ENCODE measurements at places on chromosomes 4 and X.

DNA sequence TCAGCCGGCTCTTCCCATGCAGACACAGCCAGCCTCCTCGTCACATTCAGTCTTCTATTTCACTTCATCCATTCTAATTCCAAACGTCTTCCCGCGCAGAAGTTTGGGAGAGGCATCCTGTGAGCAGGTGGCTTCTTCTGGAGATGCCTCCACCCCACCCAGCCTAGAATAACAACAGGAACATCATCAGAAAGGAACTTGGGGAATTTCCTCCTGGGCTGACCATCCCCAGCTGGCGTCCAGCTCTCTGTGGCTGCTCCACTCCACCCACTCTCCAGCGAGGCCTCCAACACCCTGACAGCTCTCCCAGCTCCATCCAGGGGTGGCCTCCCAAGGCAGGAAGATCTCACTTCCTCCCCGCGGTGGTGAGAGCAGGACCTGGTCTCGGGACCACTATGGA lies 5.5 kb upstream of the C4orf50 start:
- DNase-seq = no peak

DNA sequence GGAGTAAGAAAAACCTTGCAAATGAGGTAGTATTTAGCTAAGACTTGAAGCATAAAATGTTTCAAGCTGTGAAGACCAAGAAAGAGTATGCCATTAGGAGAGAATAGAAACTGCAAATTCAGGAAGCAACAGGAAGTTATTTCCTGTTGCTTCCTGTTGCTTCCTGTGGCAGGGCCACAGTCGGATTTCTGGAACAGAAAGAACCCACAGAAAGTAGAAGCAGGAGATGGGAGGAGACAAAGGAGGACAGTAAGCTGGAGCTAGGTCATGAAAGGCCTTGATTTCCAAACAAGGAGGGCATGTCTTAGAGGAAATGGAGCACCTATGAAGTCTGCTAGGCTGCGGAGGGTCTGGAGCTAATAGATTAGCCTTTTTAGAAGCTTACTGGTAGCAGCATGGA lies 17.2 kb downstream of the ASB11 start:
- DNase-seq = no peak

DNA sequence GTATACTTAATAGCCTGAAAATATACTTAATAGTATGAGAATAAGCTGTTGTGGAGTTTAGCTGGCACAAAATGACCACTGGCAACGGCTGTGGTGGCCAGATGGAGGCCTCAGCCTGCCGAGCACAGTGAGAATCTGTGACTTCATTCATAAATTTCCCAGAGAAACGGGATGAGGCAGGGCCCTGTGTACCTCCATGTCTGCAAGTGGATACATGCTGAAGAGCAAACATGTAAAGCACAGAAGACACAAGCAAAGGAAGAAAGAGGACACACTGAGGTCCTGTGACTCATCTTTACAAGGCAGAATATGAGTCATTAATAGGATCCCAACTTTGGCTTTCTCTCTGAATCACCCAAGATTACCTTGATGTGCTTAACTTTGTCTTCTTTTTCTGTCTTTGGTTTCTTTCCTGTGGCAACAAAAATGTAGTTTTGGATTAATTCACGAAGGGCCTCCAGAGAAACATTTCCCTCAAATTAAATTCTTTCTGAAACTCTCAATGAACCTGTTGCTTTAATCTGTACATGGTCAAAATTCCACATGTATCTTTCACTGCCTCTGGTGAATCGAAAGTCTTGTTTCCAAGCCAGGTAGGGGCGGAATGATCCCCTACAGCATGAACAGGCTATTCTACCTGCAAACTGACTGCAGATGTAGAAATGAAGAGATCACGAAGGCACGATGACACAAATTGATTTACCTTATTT lies 56.4 kb downstream of the IRF2 start:
- peak; percentile 27 for DNase-seq

- DNase-seq = no peak
These were observed 313.2 kb upstream of the DKK2 start for GRCh38 chr4:107349266-107349665.

GRCh38 chr4:127518046-127518445 lies 114.7 kb upstream of the INTU start:
- no peak for DNase-seq

GRCh38 chr4:1793496-1793840 lies 375 bp downstream of the FGFR3 start:
- no peak for DNase-seq

DNA sequence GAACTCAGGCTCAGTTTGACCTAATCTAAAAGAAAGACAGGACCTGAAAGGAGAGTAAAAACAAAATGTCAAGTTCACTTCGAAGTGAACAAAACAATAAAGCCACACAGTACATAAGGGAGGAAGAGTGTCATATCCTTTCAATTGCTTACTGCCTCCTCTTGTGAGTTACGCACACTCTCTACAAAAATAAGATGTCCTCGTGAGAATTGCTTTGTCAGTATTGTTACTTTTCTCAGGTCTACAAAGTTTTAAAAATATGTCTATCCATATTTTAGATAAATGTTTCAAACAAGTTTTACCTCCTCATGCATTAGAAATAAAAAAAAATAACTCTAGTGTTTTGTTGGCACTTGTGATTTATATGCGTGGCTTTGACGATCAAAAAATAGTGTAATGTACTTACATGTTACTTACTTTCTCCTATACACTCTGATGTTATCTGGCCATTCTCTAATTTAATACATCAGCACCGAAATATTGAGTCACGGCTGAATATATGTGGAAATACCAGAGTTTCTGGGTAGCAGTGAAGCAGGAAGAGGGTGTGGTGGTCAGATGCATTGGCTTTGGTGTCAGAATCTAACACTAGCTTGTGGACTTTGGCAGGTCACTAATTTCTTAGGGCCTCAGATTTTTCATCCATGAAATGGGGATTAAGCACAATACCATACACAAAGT lies 8.1 kb upstream of the MRPL1 start:
- no peak for DNase-seq

DNA sequence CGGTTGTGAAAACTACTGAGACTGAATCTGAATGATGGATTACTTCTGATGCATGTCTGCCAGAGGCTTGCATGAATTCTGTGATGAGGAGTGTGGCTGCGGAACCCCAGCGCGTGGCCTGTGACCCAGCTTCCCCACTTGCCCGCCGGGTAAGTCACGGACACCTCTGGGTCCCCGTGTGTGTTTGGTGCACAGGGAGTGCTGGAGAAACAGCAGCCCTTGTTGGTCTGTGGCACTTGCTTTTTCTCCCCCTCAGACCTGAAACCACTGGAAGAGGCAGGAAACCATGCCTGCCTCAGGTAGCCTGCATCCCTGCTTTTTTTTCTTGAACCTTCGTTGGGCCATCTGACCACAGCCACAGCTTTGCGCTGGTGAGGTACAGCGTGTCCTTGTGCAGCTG lies 51.9 kb upstream of the TADA2B start:
- DNase-seq = peak; percentile 47

- DNase-seq = no peak
These were observed 109.7 kb upstream of the PNPLA4 start for GRCh38 chrX:8036914-8037313.

DNA sequence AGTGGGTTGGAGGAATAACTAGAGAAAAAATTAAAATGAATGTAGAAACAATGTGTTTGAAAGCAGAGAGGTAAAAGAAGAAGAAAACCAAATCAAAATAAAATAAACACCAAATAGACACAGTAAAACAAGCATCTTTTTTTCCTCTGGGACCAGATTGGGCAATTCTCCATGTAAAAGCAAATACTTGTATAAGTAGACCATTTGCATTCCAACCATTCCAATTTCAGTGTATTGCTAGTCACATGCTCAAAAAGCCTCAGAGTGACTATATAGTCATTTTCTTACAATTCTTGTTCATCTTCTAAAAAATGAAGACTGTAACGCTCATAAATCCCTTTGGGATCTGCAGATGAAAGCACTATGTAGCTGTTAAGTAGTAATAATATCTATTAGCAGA lies 969.5 kb downstream of the PCDH18 start:
- DNase-seq = no peak

- no peak for DNase-seq
These were observed 159.7 kb upstream of the ATP6AP2 start for GRCh38 chrX:40420899-40421729.

DNA sequence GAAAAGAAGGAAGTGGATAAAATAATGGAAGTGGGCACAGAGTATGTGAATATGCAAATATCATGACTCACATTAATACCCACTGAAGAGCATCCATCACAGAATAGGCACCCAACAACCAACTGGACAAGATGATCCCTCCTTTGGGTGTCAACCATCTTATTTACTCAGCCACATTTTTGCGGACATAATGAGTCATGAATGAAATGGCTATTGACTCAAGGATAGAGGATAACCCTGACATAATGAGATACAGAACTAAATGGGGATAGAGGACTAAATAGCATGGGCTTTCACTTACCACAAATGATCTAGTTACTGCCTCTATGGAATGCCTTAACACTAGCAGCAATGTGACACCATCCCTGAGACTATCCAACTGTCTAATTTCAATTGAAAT lies 224.7 kb downstream of the ANTXR2 start:
- no peak for DNase-seq

GRCh38 chrX:14504960-14505538 lies 24.3 kb upstream of the GLRA2 start:
- no peak for DNase-seq

- DNase-seq = no peak
These were observed 48.0 kb downstream of the USP53 start for GRCh38 chr4:119260528-119260927.

- no peak for DNase-seq
These were observed 117.0 kb downstream of the DCK start for GRCh38 chr4:71110499-71110898.

DNA sequence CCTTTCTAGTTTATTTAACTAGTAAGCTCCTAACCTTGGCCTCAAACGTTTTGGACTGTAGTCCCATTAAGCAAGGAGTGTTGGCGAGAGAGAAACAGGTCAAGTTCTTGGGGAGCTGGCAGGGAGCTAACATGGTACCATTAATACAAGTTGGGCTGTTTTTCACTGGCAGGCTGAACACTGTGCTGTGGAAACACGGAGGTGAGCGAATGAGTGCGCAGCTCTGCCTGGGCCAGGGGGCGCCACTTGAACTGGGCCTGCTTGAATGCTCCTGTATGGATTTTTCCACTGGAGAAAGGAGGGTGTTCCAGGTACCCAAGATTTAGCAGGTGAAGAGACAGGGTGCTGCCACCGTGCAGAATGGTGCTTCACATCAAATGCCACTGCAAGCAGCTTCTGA lies 7.4 kb upstream of the SMS start:
- no peak for DNase-seq

DNA sequence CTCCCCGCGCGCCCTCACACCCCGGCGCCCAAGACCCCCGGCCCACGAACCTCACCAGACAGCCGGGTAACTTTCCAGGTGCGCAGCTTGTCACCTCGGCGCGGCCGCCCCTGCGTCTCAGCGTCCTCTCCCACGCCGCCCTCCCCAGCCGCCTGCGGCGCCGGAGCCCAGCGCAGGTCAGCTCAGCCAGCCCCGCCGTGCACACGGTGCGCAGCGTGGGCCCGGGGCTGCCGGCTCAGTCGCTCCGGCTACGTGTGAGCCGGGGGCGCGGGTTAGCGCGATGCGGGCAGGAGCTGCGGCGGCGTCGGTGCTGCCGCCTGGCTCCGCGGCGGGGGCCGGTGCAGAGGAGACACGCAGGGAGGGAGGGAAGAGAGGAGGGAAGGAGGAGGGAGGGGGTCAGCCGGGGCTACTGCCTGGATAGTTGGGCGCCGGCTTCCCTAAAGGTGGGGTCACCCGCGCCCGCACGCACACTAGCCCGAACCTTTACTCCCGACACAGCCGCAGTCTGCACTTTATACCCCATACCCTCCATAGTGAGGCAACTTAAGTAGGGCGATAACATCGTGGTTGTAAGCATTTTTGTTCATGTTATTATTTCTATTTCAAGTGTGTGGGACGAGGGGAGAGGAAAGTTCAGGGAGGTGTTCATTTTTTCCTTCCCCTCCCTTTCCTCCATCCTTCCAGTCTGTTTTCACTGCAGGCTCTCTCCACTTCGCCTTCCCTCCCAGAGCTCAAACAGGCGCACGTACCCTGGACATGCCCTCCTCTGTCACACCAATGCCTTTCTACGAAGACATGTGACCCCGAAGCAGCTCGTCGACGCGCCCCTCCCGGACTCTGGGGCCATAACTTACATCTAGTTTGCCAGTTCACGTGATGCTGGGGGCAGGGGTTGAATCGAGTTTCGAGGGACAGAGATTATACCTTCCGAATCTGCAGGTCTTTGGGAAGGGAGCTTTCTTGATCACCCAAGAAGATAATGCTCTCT lies at the start of gene PRKG2:
PRKG2 (minus strand) TSS at position 342 of the 988 bp plus-strand sequence. CDS start 10,175 bp downstream, outside the sequence.
- DNase-seq = peak; percentile 6
